ENCODE measurements at places on chromosomes 2 and 18.
A peak's percentile ranks its signal among the peaks of the same experiment; 100 is the strongest.

DNA sequence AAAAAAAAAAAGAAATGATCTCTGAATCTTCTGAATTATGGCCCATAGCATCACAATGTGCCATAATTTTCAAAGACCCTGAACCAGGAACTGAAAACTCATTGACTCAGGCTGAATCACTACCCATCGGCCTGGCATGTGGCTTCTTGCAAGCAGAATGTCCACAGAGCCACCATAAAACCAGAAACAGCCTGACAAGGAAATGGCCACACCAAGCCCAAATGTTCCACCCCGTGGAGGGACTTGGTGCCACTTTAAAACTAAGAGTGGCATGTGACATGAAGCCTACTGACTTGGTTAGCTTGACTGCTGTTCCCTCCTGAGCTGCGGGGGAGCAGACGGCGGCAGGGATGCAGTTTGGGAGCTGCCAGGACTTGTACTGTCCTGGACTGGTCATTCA is 71.2 kb upstream of the RBM44 start:
- peak; percentile 39 for DNase-seq

DNA sequence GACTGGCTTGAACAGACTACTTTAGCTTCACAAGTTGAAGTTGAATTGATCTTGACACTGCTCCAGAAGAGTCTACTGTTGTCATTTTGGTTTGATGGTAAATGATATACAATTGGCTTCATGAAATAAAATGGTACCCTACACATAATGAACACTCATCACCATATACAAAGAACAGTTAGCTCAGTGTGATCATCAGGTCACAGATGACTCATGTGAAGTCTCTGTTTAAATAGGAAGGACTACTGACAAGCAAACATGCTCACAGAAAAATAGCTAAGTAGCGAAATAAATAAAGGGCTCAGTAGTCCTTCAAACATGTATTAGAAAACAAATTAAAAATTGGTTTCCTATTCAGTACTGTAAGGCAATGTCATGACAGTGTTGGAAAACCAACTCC is 96.2 kb downstream of the MEIS1 start:
- no peak for DNase-seq

GRCh38 chr2:58042486-58042970 is 4.1 kb upstream of the VRK2 start:
- peak; percentile 30 for DNase-seq

- no peak for DNase-seq
Measured at GRCh38 chr2:217969588-217969987, 33.2 kb downstream of the TNS1 start.
